Fibroblast of gingiva (primary cell): ENCODE measurements at places on chromosomes 3 and 15.
A peak's percentile ranks its signal among the peaks of the same experiment; 100 is the strongest.

- no peak for DNase-seq
Measured at GRCh38 chr3:70245746-70246525, 66.5 kb downstream of the MDFIC2 start.

GRCh38 chr15:31079519-31079918 is 22.0 kb downstream of the TRPM1 start:
- DNase-seq = no peak

GRCh38 chr3:126816298-126816697 is 112.3 kb downstream of the CHCHD6 start:
- DNase-seq = no peak

- DNase-seq = no peak
Measured at GRCh38 chr3:17877299-17877698, 134.9 kb upstream of the TBC1D5 start.

- no peak for DNase-seq
Measured at GRCh38 chr3:128881576-128881975, 2.2 kb downstream of the ACAD9 start.

DNA sequence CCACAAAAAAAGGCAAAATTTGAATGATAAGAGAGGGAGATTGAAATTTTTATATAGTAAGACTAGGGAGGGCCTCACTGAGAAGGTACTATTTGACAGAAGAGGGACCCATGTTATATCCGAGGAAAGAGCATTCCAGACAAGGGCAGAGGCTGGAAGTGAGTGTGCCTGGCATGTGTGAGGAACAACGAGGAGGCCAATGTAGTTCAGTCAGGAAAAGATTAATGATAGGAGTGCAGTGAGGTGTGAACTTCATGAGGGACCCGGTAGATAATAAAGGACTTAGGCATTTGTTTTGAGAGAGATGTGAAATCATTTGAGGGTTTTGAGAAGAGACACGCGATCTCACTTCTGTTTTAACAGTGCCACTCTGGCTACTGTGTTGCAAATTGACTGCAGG is 36.3 kb downstream of the ASTE1 start:
- no peak for DNase-seq

DNA sequence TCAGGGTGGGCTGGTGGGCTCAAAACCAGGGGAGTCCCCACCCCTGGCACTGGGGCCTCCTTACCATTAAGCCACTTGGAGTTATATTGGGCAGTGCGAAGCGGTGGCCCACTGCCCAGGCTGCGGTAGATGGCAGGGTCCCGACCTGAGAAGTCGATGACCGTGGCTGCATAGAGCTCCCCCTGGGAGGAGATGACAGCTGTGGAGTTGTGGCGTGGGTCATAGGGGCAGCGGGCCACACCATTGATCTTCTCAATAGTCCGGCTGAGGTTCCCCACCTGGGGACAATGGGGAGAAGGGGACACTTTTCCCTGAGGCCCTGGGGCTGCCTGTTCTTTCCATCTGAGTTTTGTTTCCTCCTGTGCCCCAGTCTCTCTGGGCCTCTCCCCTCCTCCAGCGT is 99.8 kb downstream of the SEMA5B start:
- no peak for DNase-seq

GRCh38 chr3:187628169-187628568 is 42.0 kb downstream of the SST start:
- no peak for DNase-seq

GRCh38 chr15:51195459-51195858 is 100.8 kb upstream of the TNFAIP8L3 start:
- DNase-seq = peak; percentile 40

GRCh38 chr15:89374086-89374981 is 39.7 kb upstream of the POLG start:
- DNase-seq = no peak

DNA sequence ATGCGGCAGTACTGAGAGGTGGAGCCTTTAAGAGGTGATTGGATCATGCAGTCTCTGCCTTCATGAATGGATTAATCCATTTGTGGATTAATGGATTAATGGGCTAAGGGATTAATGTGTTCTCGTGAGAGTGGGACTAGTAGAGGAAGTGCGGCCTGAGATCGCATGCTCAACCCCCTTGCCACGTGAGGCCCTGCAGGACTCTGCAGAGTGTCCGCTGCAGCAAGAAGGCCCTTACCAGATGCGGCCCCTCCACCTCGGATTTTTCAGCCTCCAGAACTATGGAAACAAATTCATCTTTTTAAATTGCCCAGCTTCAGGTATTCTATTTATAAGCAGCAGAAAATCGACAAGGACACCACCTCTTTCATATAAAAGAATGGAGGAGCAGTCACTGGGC is 148.8 kb downstream of the TPRA1 start:
- no peak for DNase-seq

GRCh38 chr15:35309886-35310285 is 224.8 kb upstream of the NANOGP8 start:
- DNase-seq = no peak

DNA sequence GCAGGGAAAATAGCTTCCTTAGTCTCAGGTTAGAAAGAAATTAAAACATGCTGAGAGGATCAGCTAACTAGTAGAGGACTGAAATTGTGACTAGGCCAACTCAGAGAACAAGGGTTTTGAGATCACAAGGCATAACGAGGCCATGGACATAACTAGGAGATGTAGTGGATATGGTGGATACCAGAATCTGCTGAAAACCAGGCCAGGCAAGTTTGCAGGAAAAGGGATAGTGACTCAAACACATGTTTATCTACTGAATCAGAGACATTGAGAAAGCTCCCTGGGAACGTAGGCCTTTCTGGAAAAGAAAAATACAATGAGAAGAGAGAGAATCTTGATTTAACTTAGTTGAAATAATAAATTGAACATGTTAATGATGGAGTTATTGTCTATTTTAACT is 326.5 kb upstream of the GBE1 start:
- DNase-seq = peak; percentile 70

GRCh38 chr15:57284535-57284934 is 91.8 kb upstream of the CGNL1 start:
- DNase-seq = no peak

DNA sequence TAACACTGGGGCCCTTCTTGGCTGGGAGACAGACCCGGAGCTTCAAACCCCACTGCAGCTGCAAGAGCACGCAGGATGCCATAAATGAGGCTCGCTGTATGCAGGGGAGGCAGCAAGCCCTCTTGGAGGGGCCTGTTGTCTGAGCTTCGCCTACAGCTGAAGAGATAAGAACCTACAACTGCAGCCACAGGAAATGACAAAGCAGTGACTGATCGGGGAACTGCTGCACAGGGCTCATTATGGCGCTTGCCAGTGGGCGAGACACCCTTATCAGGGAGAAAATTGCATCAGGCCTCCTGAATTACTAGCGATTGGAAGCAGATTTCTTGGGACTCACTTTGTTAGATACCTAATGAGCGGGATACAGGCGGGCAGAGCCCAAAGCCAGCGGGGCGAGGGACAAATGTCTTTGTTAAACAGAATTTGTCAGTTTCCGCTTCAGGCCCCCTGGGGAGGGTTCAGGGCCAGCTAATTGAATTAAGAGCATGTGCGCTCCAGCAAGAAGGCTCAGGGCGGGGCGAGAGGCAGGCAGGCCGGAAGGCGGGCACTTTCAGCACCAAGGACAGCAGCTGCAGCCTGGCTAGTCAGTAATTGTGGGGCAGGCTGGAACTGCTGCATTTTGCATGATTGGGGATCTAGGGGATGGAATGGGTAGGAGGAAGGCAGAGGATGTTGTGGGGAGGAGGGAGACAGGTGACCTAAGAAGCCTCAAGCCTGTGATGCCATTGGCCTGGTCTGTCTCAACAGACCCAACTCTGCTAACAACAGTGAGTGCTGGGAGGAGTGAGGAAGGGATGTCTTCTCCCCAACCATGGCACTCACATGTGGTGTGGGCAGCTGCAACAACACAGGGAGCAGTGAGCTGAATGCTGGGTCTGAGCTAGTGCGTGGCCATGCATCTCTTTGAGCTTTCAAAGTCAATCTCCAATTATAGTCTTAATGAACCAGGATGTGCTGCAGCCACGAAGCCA is 55.3 kb downstream of the CCDC33 start:
- DNase-seq = peak; percentile 40

DNA sequence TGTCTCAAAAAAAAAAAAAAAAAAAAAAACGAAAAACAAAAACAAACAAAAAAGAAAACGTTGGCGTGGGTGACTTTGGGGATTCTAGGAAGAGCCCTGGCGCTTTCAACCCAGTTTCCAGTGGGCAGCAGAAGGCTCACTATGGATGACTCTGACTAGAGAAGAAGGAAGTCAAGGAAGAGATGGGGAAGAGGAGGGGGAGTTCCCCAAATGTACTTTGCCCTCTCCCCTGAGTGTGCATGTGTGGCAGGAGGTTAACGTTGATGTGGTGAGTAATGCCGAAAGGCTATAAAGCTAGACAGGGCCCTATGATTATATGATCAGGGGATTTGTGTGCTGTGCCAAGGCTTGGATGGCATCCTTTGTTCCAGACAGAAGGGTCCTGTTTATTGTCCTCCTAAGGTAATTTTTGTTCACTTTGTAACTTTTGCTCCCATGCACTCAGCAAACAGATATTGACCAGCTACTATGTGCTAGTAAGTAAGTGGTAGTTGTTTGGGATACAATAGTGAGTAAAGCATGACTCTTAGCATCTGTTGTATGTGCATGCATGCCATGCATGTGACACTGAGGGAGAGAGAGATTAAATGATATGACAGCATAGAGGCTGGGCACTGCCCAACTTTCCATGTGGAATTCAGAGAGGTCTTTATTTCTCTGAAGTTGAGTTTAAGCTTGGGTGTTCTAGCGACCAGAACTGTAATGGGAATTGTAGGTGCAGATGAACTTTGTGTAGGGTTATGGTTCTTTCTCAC is 750 bp upstream of the HHLA2 start:
- DNase-seq = no peak
